Stomach (tissue), 19 donors: ENCODE measurements at places on chromosomes 7 and 10. TPM values are rescaled to one million over a fixed set of nuclear protein-coding genes. Genes with fewer than 3 reads are reported as not detected.

Gene FLNC
- total RNA-seq = 184 TPM

Gene GIMAP8
- total RNA-seq = 5.1 TPM

Gene CPA2
- total RNA-seq = 4.1 TPM

Gene PLXNA4
- total RNA-seq = 1.2 TPM

Gene PKD2L1
- not detected for total RNA-seq

Gene LDB3
- total RNA-seq = 0.29 TPM

Gene SLIT1
- total RNA-seq = under 0.01 TPM

Gene CYP26C1
- total RNA-seq = not detected

Gene NRP1
- total RNA-seq = 21.0 TPM

Gene IMPDH1
- 65.7 TPM for total RNA-seq

Gene ITGA8
- 55.4 TPM for total RNA-seq

Gene TRIM73
- total RNA-seq = not detected

Gene CALML5
- not detected for total RNA-seq

Gene CLRN3
- total RNA-seq = not detected

Gene NRG3
- not detected for total RNA-seq

Gene INA
- total RNA-seq = 1.8 TPM

Gene NKX1-2
- not detected for total RNA-seq

Gene SSC4D
- total RNA-seq = not detected

Gene GRID2IP
- 0.37 TPM for total RNA-seq
